ENCODE measurements at places on chromosomes 1 and 21.

GRCh38 chr1:229989591-229990248, 77.3 kb upstream of the GALNT2 start:
- DNase-seq = no peak

- DNase-seq = no peak
These were observed 2.1 kb upstream of the PLA2G2C start for GRCh38 chr1:20188455-20188817.

GRCh38 chr1:51305371-51305823, 25.0 kb downstream of the TTC39A start:
- no peak for DNase-seq

DNA sequence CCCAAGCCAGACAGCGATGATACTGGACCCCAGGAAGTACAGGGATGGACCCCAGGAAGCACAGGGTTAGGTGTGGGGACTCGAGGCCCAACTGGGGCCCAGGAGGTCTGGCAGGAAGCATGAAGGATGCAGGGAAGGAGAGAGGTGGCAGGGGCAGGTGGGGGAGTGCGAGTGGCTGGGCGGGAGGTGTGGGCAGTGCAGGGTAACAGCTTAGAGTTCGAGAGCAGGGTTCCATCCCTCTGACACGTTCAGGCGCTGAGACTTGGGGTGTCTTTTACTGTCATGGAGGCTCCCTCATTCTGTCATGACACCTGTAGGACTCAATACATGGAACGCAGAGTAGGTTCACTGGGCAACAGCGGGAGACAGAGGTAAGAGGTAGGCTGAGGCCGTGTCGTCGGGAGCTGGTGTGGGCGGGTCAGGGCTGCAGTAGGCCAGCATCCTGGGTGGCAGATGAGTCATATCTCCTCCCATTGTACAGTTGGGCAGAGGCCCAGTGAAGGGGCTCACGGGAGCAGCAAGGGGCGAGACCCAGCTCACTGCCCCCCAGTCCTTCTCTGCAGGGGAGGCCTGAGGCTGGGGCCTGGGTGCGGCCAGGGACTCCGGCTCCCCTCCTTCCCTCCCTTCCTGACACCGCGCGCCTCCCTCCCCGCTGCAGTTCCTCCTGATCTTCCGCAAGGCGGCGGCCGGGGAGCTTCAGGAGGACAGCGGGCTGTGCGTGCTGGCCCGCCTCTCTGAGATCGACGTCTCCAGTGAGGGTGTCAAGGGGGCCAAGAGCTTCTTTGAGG, 11.6 kb upstream of the CTRC start:
- peak; percentile 23 for DNase-seq

- no peak for DNase-seq
These were observed 52.9 kb downstream of the ACBD3 start for GRCh38 chr1:226133504-226134123.

GRCh38 chr1:172909606-172910326, 141.0 kb downstream of the TNFSF18 start:
- peak; percentile 15 for DNase-seq

- DNase-seq = no peak
These were observed 28.2 kb downstream of the CNN3 start for GRCh38 chr1:94898491-94899385.

GRCh38 chr1:63635681-63636080, 42.5 kb downstream of the PGM1 start:
- DNase-seq = no peak

DNA sequence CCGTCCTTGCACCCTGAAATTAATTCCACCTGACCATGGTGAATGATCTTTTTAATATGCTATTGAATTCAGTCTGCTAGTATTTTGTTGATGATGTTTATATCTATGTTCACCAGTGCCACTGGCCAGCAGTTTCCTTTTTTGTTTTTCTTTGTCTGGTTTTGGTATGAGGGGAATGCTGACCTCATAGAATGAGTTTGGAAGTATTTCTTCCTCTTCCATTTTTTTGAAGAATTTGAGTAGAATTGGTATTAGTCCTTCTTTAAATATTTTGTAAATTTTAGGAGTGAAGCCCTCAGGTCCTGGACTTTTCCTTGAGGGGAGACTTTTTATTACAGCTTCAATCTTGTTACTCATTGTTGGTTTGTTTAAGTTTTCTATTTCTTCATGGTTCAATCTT, 231.6 kb downstream of the MRPL39 start:
- DNase-seq = no peak

DNA sequence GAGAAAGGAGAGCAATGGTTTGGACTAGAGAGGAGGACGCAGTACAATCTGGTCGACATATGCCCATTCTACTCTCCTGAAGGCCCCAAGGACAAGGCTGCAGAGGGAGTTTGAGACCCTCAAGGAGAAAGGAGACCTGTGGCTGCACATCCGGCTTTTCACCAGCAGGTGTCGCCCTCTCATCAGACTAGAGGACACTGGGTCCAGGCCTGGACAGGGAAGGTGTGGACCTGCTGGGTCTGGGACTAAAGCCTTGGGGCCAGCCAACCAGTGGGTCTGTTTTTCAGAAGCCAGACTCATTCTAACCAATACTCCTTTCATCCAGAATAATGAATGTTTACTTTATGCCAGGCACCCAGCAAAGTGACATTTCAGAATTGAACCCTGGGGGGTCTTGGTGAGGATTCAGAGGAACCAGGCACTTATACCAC, 5.0 kb downstream of the SRARP start:
- peak; percentile 75 for DNase-seq

DNA sequence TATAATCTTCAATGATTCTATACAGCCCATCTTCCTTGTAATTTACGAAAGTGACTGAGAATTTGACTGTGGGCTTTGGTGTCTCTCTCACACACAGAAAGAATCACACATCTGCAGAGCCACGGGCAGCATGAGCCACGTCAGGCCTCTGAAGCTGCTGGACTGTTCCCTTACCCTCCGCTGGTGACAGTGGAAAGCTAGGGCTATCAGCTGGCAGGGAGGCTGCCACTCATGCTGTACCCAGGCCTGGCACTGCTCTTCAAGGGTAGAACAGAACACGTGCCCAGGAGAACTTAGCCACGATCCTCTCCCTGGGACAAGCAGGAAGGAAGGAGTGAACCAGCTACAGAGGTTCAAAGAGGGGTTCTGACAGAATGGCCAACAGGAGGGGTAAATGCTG, 90.7 kb downstream of the JAK1 start:
- no peak for DNase-seq

GRCh38 chr1:60229821-60230220, 156.3 kb upstream of the C1orf87 start:
- no peak for DNase-seq

GRCh38 chr21:39531840-39532239, 80.1 kb downstream of the SH3BGR start:
- no peak for DNase-seq

GRCh38 chr1:217681806-217682205, 50.7 kb downstream of the SPATA17 start:
- DNase-seq = no peak

GRCh38 chr21:41901099-41901498, 22.0 kb upstream of the PRDM15 start:
- no peak for DNase-seq

- peak; percentile 67 for DNase-seq
These were observed at the start of gene PLEKHO1 for GRCh38 chr1:150149271-150150132. TSS of gene PLEKHO1 (plus strand) at chr1:150149916. CDS start at chr1:150150258, 342 bp downstream.

DNA sequence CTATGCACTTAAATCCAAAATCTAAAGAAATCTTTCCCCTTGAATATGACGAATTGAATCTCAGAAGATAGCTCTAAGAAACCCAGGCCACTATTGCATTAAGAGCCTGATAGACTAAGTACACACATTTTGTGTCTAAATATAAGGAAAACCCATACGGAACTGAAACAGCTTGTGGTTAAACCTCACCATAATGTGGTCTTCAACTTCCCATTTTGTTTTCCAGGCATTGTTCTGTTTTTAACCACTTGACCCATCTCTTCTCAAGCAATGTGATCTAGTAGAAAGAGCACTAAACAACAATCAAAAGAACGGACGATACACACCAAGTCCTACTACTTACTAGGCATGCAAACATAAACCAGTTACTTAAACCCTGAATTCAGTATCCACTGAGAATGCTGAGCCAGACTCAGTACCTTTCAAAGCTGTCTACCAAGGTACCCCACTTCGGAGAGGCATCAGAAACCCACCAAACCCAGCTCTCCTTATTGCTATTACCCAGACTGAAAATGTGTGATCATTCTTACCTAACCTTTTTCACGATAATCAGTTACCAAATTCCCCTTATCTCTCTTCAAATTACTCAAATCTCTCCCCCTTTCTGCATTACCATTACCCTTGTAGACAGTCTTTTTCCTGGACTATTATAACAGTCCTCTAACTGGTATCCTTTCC, 12.8 kb downstream of the OTUD7B start:
- no peak for DNase-seq

DNA sequence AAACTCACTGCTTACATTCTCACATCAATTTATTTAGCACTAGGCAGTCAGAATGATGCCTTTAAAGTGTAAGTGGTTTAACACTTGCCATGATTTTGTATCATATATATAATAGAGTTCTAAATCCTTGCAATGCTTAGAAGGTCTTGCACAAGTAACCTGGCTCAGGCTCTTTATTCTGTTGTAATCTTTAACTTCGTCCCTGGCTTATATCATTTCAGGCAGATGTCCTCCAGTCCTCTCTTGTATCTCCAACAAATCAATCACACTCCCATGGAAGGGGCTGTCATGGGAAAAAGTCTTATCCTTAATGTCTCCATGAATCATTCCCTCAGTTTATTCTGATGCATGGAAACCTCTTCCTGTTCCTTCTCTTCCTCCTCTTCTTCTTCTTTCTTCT, 841.6 kb upstream of the B3GALT2 start:
- DNase-seq = no peak
